Central memory CD8-positive, alpha-beta T cell (primary cell): ENCODE measurements at places on chromosomes 3 and 15.

- no peak for DNase-seq
Observed at GRCh38 chr3:130968221-130968620, 58.4 kb downstream of the ASTE1 start.

GRCh38 chr3:88112289-88112688, 37.5 kb upstream of the C3orf38 start:
- no peak for DNase-seq

- DNase-seq, result no peak
Observed at GRCh38 chr3:3735919-3736318, 63.3 kb upstream of the LRRN1 start.

- no peak for DNase-seq
Observed at GRCh38 chr3:72260588-72260910, 475.6 kb upstream of the PROK2 start.

GRCh38 chr3:37075955-37076354, 82.6 kb downstream of the MLH1 start:
- no peak for DNase-seq

GRCh38 chr3:186166491-186167288, 57.8 kb upstream of the ETV5 start:
- DNase-seq, result no peak

DNA sequence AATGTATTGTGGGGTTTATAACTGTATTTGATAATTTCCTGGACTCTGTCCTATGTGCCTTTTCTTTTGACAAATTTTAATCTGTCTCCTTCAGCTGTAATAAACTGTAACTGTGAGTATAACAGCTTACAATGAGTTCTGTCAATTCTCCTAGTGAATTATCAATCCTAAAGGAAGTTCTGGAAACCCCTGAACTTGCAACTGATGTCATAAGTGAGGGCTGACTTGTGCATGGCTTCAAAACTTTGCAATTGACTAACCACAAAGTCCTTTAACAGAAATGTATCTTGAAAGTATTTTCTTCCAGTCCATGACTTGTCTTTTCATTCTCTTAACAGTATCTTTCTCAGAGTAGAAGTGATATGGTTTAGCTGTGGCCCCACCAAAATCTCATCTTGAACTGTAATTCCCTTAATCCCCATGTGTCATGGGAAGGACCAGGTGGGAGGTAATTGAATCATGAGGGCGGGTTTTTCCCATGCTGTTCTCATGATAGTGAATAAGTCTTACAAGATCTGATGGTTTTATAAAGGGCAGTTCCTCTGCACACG, 108.3 kb downstream of the TFDP2 start:
- DNase-seq, result no peak

GRCh38 chr15:69724333-69724732, 271.7 kb downstream of the RPLP1 start:
- DNase-seq, result no peak

DNA sequence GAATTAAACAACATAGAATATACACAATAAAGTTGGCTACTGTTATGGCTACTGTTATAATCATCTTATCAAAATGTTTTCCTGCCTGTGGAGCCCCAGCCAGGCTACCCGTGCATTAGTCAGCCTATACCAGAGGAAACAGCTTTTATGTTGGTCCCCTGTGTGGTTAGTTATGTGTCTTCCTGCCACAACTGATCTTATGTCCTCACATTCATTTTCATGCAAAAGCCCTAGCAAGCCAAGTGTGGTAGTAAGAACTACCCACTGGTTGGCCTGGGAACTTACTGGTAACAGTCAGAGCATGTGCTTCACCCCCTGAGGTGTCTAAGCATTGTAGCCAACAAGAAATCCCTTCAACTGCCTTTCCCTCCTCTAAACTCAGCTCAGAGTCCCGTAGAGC, 21.8 kb downstream of the MGLL start:
- DNase-seq, result no peak

GRCh38 chr3:72437661-72438406, 410.4 kb downstream of the SHQ1 start:
- DNase-seq, result no peak

DNA sequence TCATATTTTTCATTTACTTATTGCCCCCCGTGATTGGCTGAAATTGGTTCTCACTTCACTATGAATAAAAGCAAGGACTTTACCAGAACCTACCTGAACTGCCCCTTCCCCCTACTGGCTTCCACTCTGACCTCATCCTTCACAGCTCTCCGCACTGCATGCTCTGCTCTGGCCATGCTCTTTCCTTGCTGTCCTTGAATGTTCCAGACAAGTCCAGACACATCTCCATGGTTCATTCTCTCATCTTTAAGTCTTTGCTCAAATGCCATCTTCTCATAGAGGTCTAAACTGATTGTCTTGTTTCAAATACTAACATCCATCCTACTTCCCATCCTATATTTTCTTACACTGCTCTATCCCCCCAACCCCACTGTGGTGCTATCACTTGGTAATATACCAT, 129.4 kb downstream of the CHST2 start:
- DNase-seq, result no peak

DNA sequence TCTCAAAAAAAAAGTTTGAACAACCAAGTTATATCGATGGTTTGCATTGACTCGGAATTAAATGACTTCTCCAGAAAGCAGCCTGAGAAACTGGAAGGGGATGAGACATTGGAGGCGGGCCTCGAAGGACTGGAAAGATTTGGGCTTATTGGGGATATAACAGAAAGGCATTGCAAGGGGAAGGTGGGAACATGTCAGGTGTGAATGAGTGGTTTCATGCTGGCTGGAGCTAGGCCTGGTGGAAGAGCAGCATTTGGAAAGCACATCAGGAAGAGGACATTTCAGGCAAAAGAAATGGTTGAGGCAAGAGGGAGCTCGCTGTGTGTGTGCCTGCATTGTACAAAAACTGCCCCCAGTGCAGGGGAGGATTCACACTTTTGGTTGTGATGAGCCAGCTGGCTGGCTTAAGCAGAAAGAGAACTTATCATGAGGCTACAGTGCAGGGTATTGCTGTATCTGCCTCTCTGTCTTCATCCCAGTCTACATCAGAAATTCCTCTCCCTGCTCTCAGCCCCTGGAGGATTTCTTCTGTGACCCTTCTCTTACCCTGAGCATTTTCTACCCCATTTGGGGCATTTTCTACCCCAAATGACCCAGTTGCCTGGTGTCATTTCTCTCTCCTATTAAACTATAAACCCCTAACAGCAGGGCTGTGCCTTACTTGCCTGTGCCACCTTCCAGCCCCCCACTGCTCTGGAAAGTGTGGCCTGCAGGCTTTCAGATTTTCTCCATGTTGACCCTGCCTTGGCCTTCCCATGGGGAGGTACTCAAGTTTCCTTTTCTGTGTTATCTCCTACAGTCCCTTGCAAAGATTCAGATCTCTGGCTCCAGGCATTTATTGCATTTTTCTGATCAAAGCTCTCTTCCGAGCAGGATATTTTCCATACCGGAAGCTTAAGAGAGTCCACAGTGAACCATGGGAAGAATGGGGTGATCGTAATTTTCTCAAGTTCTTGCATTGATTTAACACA, 64.4 kb upstream of the FLNB start:
- no peak for DNase-seq

GRCh38 chr3:100093831-100094230, 20.5 kb downstream of the FILIP1L start:
- DNase-seq, result no peak

DNA sequence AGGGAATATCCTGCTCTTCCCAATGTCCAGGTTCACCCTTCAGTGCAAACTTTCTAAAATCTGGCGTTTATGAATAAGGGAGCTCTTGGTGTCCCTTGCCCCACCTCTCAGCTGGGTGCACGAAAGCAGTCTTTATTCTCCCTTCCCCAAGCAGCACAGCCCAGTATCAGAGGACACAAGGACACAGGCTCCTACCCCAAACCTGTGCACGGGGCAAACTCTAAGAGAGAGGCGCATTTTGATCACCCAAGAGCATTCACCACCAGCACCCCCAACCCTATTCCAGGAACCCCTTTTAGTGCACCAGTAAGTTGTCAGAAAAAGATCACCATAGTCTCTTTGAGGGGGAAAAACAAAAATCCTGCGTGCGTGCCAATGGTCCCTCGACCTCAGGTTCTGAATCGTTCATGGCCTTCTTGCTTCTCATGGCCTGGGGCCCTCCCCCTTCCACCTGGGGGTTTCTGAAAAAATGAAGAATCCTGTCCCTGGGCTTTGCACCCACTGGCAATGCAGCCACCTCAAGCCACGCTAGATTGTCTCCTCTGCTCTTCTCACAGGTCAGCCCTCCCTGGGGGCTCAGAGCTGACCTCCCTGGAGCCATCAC, 78.9 kb downstream of the FAM174B start:
- no peak for DNase-seq

DNA sequence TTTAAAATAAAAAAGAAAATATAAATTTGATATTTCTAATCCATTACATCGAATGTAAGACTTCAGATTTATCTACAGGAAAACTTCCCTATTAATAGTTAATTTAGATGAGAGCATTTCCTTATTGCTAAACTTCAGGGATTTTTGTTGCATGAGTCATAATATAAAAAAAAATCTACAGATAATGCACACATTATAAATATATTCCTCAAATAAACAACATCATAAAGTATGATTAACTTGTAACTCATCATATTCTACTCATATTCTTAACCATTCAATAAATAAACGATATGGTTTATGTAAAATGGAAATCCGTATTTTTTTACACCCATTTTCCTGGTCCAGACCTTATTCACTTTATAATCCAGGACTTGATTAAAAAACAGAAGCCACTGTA, 477.0 kb downstream of the EPHA3 start:
- DNase-seq, result no peak

DNA sequence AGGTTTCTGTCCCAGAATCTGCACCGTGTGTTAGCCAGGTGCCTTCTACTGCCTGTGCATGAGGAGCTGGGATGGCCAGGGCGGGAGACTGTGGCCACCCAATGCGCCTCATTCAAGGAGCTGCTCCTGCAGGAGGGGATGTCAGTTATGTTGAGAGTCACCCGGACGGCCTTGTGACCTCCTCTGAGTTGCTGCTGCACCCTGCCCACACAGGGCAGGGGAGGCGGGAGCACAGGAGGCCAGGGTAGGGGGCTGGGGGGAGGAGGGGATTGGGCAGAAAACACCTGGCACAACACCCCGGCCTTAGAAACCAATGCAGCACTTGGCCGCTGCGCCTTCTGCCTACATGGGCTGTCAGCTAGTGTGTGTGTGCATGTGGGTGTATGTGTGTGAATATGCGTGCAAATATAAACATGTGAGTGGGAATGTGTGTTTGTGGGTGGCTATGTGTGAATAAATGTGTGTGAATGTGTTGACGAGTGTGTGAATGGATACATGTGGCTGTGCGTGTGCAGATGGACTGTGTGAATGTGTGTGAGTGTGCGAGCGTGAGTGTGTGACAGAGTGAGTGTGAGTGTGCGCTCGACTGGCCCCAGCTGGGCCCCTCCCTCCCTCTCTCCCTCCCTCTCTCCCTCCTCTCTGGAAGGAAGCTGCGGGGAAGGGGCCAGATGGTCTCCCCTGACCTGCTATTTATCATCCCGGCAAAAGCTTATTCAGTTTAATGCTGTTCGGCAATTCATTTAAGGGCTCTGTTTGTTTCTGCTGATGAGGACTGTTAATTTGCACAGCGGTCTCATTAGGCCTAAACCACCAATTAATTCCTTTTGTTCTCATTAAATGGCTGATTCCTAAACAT, 106.9 kb downstream of the TLE3 start:
- no peak for DNase-seq

- no peak for DNase-seq
Observed at GRCh38 chr3:124207873-124208485, 216.1 kb upstream of the ROPN1 start.

DNA sequence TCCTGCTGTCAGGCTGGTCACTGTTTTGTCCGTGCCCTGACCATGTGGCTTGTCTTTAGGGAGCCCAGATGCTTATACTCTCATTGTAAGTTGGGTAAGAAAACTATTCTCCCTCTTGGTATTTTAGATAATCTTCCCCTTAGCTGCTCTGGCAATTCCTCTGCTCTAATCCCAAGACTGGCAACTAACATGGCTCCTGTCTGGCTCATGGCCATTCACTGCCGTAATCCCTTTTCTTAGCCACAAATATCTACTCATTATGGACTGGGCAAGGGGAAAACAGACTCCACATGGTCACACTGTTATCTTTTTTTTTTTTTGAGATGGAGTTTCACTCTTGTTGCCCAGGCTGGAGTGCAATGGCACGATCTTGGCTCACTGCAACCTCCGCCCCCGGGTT, 38.8 kb downstream of the TYRO3 start:
- DNase-seq, result no peak

DNA sequence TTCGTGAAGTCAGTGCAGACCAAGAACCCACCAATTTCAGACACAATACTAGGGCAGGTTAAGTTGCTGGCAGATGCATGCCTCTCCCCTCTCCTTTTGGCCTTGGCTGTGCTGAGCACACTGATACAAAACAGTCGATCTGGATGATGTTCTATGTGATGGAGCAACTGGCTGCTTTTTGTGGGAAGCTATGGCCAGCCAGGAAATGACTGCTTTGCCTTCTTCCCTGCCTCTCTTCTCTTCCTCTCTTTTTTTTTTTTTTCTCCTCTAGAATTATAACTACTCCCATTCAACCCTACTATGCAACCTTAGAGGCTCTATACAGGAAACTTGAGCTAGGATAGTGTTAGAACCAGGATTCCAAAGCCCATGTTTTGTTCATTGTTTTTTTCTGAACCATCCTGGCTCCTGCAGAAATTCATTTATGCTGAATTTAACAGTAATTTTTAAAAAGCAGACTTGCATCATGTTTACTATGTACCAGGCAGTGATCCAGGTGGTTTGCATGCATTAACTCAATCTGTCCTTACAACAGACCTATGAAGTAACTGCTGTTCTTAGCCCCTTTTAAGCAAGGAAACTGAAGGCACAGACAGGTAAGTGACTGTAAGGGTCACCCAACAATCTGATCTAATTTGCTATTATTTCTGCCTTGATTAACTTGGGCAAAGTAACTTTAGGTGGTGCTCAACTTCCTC, 62.9 kb downstream of the PLD1 start:
- no peak for DNase-seq

DNA sequence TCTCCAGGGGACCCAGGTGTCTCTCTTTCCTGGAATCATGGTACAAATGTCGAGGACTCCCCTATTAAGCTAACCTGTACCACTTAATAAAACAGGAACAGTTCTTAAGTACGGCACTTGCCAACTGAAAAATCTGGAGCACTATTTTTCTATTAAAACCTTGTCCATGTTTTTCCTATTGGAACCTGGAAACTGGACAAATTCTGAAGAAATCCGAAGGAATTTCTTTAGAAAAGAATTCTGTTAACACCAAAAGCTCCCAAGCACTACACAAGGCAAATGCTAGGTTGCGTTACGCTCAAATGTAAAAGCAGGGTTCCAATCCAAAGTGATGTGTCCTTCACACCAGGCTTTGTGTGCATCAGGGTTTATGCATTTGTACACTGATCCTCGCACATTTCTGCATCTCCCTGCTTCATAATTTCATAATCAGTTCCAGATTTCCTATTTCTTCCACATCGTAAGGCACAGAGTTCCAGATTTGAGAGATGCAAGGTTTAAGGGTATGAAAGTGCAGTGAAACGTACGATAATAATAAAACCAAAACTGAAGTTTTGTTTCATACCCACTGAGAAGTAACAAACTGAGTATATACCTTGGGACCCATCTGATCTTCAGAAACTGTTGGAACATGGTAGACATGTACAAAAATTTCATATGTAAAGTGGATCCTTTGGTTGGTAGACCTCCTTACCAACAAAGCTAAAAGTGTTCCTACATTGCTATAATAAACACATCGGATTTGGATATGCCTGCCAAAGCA, 132.1 kb upstream of the WNT5A start:
- no peak for DNase-seq
